ENCODE measurements at places on chromosomes 11 and 22.

- DNase-seq = no peak
Measured at GRCh38 chr22:37230673-37231405, 13.2 kb downstream of the RAC2 start.

DNA sequence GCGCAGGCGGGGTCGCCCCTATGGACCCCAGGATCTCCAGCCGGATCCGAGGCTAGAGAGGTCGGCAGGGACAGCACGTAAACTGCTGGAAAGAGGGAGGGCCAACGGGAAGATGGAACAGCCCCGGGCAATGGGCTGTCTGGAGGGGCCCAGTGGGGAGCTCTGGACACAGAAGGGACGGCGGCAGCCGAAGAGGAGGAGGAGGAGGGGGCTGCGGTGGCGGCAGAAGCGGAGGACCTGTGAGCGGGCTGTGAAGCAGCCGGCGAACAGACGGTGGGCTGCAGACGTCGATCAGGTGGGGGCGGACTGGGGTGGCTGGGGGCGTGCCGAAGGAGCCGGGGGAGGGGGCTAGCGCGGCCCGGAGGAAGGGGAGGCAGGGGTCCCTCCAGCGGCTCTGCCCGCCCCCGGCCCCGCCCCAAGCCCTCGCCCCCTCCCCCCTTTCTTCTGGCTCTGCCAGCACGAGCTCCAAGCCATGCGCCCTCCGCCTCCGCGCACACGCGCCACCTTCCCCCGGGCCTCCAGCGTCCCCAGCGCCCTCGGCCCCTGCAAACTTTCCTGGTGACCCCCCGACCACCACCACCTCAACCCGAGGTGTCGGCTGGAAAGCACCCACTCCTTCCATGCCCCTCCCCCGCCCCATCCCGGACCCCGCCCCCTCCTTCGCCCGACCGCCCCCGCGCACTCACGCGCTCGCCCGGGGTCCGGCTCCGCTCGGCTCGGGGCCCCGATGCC, 432 bp downstream of the TNKS1BP1 start:
- DNase-seq = no peak

- DNase-seq = no peak
Measured at GRCh38 chr11:36034551-36035331, 90.9 kb downstream of the LDLRAD3 start.

- no peak for DNase-seq
Measured at GRCh38 chr22:38031491-38031890, 25.7 kb upstream of the PICK1 start.

GRCh38 chr22:44182588-44183286, 2.0 kb downstream of the PARVG start:
- no peak for DNase-seq
